Aorta (tissue), 5 donors: ENCODE measurements at places on chromosomes 5 and 9.
A peak's percentile ranks its signal among the peaks of the same experiment; 100 is the strongest.

DNA sequence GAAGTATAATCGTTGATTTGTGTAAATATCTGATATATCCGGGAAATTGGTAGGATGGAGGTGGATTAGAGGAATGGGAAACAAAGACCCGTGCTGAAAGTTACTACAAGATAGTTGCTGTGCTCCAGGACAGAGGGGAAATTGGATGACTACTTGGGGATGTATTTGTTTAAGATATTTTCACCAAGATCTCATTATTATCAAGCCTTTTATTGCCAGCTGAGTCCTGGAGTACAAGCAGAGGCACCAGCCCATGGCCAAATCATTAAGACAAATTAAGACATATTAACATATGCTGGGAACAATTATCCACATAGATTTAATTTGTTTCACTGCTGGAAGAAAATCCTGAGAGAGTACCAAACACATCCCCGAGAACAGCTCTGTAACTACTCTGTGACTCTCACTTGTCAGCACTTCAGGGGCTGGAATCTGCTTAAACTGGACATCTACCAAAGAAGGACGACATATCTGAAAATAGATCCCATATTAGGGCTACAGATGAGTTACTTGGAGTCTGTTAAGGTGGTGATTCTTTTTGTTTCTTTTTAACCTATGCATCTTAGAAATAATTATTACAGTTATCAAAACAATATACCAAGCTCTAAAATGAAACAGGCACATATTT lies 68.2 kb downstream of the SLC1A1 start:
- no peak for DNase-seq
- H3K27me3 ChIP-seq, result no peaks in the 10 kb centered on the region
- no peak overlapping the region for H3K4me3 ChIP-seq
- no peaks in the 10 kb centered on the region for H3K4me1 ChIP-seq

GRCh38 chr9:31623511-31623910 lies 760.9 kb upstream of the ACO1 start:
- no peaks in the 10 kb centered on the region for H3K36me3 ChIP-seq
- no peak overlapping the region for H3K4me3 ChIP-seq
- no peak overlapping the region for H3K27ac ChIP-seq
- no peaks in the 10 kb centered on the region for H3K4me1 ChIP-seq
- H3K27me3 ChIP-seq, result no peaks in the 10 kb centered on the region

DNA sequence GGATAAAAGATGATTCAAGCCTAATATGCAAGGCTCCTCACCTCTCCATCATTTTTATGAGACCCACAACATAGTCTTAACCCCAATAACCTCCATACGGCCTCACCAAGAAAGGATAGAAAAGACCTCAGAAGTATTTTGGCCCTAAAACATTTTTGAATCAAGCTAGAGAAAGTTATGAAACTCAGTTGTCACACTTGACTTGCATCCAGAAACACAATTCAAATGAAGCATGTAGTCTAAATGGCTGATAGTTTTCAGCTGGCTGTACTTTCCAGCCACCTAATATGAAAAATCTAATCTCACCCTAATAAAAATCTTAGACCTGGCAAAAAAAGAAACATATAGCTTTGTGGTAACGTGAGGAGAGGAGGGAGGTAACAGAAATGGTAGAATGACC lies 116.1 kb downstream of the ARL15 start:
- H3K4me3 ChIP-seq, result no peak overlapping the region
- no peaks in the 10 kb centered on the region for H3K27me3 ChIP-seq
- peaks cover 2% of the 10 kb centered on the region for H3K4me1 ChIP-seq
- no peak overlapping the region for H3K27ac ChIP-seq

GRCh38 chr5:59285300-59286016 lies 608.1 kb downstream of the PDE4D start:
- H3K27me3 ChIP-seq, result no peaks in the 10 kb centered on the region
- no peak overlapping the region for H3K27ac ChIP-seq
- H3K4me1 ChIP-seq, result no peaks in the 10 kb centered on the region
- no peaks in the 10 kb centered on the region for H3K36me3 ChIP-seq
- no peak for DNase-seq
- H3K4me3 ChIP-seq, result no peak overlapping the region

DNA sequence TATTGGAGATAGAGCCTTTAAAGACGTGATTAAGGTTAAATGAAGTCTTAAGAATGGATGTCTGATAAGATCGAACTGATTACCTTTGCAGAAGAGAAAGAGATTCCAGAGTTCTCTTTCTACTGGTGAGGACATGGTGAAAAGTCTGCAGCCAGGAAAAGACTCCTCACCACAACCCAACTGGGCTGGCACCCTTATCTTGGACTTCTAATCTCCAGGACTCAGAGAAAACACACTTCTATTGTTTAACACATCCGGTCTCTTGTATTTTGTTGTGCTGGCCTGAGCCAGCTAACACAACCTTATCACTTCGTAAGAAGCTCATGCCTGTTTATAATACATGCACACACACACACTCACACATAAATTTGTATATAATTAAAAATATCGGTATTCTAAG lies 489.1 kb downstream of the PRDM9 start:
- H3K4me1 ChIP-seq, result no peaks in the 10 kb centered on the region
- H3K27ac ChIP-seq, result no peak overlapping the region
- no peaks in the 10 kb centered on the region for H3K36me3 ChIP-seq
- DNase-seq, result no peak
- H3K4me3 ChIP-seq, result no peak overlapping the region
- no peaks in the 10 kb centered on the region for H3K27me3 ChIP-seq

DNA sequence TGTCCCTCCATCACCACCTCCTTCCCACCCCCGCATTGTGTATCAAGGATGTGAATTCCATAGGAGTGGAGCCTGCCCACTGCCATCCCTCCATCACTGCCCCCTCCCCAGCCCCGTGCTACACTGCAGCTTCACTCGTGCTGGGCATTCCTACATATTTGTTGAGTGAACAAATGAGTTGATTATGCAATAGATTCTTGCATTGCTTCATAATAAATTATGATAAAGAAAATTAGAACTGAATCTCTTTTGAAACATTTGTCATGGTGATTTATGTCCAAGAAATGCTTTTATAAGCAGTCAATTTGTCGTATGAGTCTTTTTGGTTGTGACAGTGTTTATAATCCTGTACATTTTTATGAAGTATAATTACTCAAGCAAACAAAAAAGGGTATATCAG lies 83.2 kb downstream of the IRX1 start:
- H3K27me3 ChIP-seq, result no peaks in the 10 kb centered on the region
- no peak overlapping the region for H3K27ac ChIP-seq
- no peak overlapping the region for H3K4me3 ChIP-seq
- no peak for DNase-seq
- H3K4me1 ChIP-seq, result no peaks in the 10 kb centered on the region
- H3K36me3 ChIP-seq, result no peaks in the 10 kb centered on the region

- no peaks in the 10 kb centered on the region for H3K36me3 ChIP-seq
- no peak for DNase-seq
- H3K27me3 ChIP-seq, result no peaks in the 10 kb centered on the region
- no peak overlapping the region for H3K27ac ChIP-seq
These were observed 662.4 kb upstream of the PTPRD start for GRCh38 chr9:11275158-11275695.

- H3K27ac ChIP-seq, result no peak overlapping the region
- no peak overlapping the region for H3K4me3 ChIP-seq
- no peaks in the 10 kb centered on the region for H3K27me3 ChIP-seq
- no peaks in the 10 kb centered on the region for H3K4me1 ChIP-seq
These were observed 46.9 kb downstream of the TSSK1B start for GRCh38 chr5:113387844-113388243.

DNA sequence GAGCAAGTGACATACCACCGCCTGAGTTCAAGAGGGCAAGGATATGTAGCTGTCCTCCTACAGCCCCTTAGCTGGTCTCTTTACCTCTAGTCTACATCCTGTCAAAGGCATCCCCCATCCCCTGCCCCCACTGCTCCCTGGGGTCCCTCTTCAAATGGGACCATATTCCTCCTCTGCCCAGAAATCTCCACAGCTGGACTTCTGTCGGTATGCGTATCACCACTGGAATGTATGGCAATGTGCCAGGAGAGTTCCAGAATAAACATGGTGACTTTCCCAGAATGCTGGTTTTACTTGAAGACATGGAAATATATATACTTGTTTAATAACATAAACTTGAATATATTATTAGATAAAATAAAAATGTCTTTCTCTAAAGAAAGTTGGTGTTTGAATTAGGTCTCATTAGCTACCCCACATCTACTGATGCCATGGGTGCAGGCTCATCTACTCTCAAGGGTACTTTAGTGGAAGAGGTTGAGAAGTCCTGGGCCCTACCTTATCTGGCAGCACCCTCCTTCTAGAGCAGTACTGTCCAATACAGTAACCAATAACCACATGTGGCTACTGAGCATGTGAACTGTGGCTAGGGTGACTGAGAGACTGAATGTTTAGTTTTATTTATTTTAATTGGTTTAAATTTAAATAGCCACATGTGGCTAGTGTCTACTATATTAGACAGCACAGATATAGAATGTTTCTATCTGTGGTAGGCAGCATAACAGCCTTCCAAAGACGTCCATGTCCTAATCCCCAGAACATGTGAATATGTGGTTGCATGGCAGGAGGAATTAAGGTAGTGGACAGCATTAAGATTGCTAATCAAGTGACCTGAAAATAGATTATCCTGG lies 181.7 kb upstream of the SLC30A5 start:
- H3K4me3 ChIP-seq, result no peak overlapping the region
- H3K27me3 ChIP-seq, result no peaks in the 10 kb centered on the region
- no peaks in the 10 kb centered on the region for H3K4me1 ChIP-seq

GRCh38 chr5:132962429-132963021 lies 909 bp downstream of the AFF4 start:
- DNase-seq, result peak; percentile 62
- peak overlapping the region; percentile 98 for H3K4me3 ChIP-seq
- H3K27ac ChIP-seq, result peak overlapping the region; percentile 100
- no peaks in the 10 kb centered on the region for H3K27me3 ChIP-seq
- H3K4me1 ChIP-seq, result peaks cover 3% of the 10 kb centered on the region

DNA sequence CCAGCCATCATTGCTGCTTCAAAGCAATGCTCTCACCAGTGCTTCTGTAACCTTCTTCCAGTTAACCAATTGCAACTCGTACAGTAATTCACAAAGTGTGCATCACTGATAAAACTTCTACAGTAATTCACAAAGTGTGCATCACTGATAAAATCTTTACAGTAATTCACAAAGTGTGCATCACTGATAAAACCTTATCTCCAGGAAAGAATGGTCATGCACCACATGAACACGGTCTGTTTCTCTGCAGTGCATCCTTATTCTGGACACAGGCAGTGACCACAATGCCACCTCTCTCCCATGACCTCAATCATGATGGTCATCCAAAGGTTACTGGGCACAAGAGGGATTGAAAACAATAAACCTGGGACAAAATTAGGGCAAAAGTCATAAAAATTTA lies 153.6 kb downstream of the TSSK1B start:
- no peak overlapping the region for H3K27ac ChIP-seq
- no peaks in the 10 kb centered on the region for H3K27me3 ChIP-seq
- H3K4me1 ChIP-seq, result no peaks in the 10 kb centered on the region
- H3K4me3 ChIP-seq, result no peak overlapping the region
- no peak for DNase-seq

DNA sequence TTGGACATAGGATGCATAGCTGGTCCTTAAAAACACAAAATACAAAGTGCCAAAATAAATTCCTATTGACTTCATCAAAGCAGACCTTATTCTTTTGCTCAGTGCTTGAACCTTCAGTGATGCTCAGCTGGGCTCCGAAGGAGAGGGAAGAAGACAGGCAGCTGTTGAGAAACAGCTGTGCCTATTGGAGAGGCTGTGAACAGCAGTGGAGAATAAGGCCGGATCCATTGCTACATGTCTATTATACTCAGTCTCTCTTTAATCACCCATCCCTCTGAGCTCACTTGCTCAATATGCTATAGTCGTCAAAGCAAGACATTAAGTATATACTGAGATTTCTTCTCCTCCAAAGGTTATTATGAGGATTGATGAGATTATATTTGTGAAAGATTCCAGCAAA lies 174.4 kb downstream of the CHSY3 start:
- no peaks in the 10 kb centered on the region for H3K4me1 ChIP-seq
- no peaks in the 10 kb centered on the region for H3K36me3 ChIP-seq
- no peaks in the 10 kb centered on the region for H3K27me3 ChIP-seq
- DNase-seq, result no peak

DNA sequence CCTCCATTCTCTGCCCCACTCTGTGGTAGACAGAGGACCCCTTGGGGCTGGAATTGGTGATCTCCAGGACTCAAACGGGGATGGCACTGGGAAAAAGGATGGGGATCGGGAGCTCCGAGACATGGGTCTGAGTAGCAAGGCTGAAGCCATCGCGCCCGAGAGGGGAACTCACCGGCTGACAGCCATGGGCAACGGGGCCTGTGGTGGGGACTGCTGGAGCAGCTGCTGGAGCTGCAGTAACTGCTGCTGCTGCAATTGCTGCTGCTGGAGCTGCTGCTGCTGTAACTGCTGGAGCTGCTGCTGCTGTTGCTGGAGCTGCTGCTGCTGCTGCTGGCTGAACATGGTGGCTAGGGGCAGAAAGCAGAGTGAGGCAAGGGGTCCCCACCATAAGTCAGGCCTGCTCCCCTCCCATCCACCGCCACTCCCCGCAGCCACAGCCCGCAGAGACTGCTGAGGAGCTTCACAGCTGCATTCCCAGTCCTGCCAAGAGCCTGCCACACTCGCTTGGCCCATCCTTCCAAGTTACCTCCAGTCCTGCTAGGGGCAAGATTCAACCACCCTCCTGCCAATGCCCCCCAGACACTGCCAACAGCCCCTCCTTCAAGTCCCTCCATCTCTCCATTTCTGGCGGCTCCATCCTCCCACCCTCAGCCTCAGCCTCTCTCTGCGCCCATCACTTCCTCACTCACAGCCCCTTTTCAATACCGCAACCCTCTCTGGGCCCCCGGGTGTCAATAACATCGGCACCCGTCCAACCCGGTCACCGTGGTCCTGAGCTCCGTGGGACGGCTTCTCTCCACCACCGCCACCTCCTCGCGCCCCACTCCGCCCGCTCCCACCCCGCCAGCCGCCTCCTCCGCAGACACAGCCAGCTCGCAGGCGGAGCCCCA lies 611 bp downstream of the CIZ1 start:
- no peaks in the 10 kb centered on the region for H3K27me3 ChIP-seq
- no peaks in the 10 kb centered on the region for H3K4me1 ChIP-seq
- peak overlapping the region; percentile 72 for H3K4me3 ChIP-seq
- DNase-seq, result no peak
- H3K27ac ChIP-seq, result no peak overlapping the region

DNA sequence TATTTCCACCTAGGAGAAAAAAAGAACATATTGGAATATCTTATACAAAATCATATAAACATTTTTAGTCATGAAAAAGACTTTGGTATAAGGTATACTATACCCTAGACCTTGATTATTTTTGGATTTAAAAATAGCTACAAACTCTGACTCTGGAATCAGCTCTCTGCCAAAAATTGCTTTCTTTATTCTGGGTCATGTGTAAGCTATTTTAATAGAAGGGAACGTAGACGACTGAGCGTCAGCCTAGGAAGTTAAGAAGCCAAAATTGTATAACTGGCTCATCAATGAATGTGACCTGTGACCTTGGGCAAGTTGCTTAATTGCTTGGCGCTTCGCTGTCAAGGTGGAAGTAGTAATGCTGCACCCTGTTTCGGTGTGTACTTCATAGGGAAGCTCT lies 157.1 kb downstream of the PARP8 start:
- no peak overlapping the region for H3K4me3 ChIP-seq
- DNase-seq, result no peak
- no peaks in the 10 kb centered on the region for H3K36me3 ChIP-seq
- H3K27me3 ChIP-seq, result no peaks in the 10 kb centered on the region
